ENCODE measurements at places on chromosomes 4 and X.

DNA sequence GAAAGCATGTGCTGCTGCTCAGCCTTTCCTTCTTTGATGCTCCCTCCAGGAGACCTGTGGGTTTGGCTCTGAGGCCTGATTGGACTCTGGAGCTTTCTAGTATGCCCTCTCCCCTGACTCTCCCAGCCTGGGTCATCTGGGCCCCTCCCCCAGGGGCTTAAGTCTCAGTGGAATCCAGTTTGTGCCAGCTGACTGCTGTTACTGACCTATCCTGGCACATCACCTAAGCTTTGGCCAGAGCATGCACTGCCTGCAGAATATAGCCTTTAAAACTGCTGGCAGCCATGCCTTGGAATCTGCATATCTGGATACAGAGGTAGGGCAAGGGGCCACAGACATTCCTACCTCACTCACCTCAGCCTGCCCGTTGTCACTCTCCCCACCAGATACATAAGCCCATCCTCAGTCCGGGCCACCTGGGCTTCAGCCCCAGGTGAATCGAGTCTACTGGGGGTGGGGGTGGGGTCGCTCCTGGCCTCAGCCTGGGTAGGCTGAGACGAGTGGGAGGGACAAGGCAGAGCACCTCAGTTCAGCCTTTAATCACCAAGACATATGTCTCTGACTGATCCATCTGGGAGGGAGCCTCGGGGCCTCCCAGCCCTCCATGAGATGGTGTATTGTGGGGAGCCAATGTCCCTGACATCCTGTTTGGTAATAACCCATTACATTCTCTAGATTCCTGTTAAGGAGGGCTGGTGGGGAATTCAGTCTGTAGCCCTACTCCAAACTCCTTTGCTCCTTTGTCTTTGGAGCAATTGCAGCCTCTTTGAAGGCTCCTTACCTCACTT is 61.2 kb downstream of the STARD8 start:
- DNase-seq, result no peak

DNA sequence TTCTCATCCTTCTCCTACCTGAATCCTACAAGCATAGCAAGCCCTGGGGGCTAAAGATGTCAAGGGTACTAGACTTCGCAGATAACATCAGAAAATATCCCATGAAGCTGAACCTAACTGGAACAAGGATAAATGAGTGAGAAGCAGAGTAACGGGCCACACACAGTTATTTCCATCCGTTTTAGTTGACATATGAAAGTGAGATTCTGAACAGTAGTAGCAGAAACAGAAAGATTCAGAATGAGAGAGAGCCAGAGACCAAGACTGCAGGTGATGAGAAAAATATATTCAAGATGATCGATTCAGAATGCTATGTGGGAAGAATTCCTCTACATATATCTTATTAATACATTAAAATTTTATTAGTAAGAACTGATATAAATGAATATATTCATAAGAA is 165.1 kb downstream of the TSPAN5 start:
- no peak for DNase-seq

- DNase-seq, result peak; percentile 27
Measured at GRCh38 chr4:118850488-118851173, 14.7 kb upstream of the SEC24D start.

DNA sequence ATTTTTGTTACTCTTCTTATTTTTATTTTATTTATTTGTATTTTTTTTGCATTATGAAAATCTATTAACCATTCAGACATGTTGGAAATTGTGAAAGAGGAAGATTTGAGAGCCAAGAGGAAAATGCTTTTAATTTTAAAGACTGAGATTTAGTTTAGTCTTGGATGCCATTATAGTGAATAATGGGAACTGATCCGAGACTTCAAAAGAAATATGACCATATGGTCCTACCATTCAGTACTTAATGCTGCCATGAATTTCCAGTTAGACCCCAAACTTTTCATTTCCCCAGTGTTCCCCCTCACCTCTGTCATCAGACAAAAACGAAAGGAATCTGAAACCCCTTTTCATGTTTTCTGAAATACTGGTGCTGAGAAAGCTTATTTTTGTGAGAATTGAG is 95.5 kb downstream of the TENM3 start:
- no peak for DNase-seq

- peak; percentile 37 for DNase-seq
Measured at GRCh38 chr4:60948008-60948407, 252.1 kb upstream of the ADGRL3 start.

DNA sequence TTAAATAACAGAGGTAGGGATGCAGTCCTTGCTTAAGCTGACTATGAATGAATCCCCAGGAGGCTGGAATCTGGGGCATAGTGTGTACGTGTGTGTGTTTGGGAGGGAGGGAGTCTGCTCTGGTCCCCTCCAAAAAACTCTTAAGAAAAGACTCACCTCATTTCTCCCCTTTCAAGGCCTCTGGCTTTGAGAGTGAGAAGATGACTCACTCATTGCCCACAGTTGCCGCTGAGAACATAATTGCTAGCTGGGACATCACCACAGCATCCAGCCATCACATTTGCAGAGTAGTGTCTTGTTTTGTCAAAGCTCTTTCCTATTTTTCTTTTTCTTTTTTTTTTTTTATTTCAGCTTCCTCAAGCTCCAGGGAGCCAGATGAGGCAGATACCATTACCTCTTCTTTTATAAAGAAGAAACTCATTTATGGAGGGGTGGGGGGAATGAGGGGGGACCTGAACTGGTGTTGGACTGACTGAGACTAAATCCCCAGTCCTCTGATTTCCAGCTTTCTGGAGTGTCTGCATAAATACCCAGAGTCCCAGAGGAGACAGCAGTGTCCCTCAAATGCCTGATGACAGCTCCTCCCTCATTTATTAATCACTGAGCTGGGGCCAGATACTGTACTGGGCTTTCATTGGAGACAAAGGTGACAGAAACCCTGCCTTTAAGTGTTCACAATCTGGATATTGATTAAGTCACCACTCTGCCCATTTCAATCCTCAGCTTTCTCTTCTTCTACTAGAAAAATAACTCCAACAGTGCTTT is 61.9 kb upstream of the LAS1L start:
- DNase-seq, result peak; percentile 51

GRCh38 chrX:70033348-70034051 is 16.2 kb downstream of the AWAT2 start:
- peak; percentile 46 for DNase-seq

DNA sequence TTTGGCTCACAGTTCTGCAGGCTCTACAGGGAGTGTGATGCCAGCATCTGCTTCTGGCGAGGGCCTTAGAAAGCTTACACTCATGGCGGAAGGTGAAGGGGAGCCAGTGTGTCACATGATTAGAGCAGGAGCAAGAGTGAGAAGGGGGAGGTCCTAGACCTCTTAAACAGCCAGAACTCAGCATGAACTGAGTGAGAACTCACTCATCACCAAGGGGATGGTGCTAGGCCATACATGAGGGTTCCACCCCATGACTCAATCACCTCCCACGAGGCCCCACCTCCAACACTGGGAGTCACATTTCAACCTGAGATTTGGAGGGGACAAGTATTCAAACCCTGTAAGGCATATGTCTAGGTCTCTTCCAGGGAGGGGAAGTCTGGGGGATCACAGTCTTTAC is 33.4 kb downstream of the SPRY1 start:
- no peak for DNase-seq

- DNase-seq, result peak; percentile 29
Measured at GRCh38 chr4:141643557-141643956, 7.2 kb downstream of the IL15 start.

- no peak for DNase-seq
Measured at GRCh38 chr4:187426511-187426910, 569.1 kb upstream of the ZFP42 start.

Measured in urothelium cell line (cell line).